ENCODE measurements at places on chromosomes 3 and 15. TPM values are rescaled to one million over a fixed set of nuclear protein-coding genes. Genes with fewer than 3 reads are reported as not detected.

RHOV gene
- total RNA-seq: 0.82 TPM

STAC gene
- total RNA-seq: 2.1 TPM

SLC27A2 gene
- not detected for total RNA-seq

PPARG gene
- total RNA-seq: 39.4 TPM

TJP1 gene
- 94.2 TPM for total RNA-seq

TMEM212 gene
- total RNA-seq: not detected

RNF13 gene
- 52.7 TPM for total RNA-seq

GP9 gene
- not detected for total RNA-seq

LYZL4 gene
- total RNA-seq: not detected

RAB11A gene
- total RNA-seq: 218 TPM

FAM107A gene
- total RNA-seq: 0.54 TPM

C3orf70 gene
- 1.1 TPM for total RNA-seq

FBXO40 gene
- not detected for total RNA-seq

ZKSCAN7 gene
- total RNA-seq: 5.0 TPM

TCF12 gene
- total RNA-seq: 89.2 TPM

LRRC34 gene
- total RNA-seq: 7.4 TPM

BOC gene
- 16.9 TPM for total RNA-seq

HESX1 gene
- 2.4 TPM for total RNA-seq

KLHL40 gene
- not detected for total RNA-seq

OR5H2 gene
- not detected for total RNA-seq

BNC1 gene
- 0.27 TPM for total RNA-seq

FILIP1L gene
- 34.3 TPM for total RNA-seq

PPP1R14D gene
- not detected for total RNA-seq
